OCI-M1 (cell line): ENCODE measurements at places on chromosomes 1 and 21.

DNA sequence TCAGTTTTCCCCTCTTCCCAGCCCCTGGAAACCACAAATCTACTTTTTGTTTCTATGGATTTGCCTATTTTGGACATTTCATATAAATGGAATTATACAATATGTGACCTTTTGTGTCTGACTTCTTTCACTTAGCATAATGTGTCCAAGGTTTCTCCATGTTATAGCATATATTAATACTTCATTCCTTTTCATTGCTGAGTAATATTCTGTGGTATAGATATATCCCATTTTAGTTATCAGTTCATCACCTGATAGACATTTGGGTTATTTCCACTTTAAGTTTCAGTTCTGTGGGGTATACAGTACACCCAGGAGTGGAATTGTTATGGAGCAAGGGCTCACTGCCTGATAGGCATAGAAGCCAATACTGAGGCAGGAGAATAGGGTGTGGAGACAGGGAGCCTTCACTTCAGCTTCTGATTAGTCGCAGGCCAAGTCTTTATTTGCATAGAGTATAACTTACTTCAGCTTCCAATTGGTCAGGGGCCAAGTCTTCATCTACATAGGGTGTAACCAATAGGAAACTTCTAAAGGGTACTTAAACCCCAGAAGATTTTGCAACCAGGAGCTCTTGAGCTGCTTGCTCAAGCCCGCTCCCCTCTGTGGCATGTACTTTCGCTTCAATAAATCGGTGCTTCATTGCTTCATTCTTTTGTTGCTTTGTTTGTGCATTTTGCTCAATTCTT is 8.3 kb upstream of the NVL start:
- DNase-seq: peak; percentile 30

GRCh38 chr1:165858364-165858823 is 31.0 kb downstream of the UCK2 start:
- DNase-seq: no peak

- DNase-seq: no peak
Observed at GRCh38 chr1:16038620-16038912, 5.0 kb upstream of the CLCNKB start.

GRCh38 chr1:190479516-190479915 is 1.9 kb upstream of the BRINP3 start:
- no peak for DNase-seq

GRCh38 chr1:181102841-181103240 is 14.3 kb downstream of the IER5 start:
- peak; percentile 58 for DNase-seq

GRCh38 chr1:44817771-44818495 is 9.6 kb downstream of the BTBD19 start:
- DNase-seq: no peak
